Keratinocyte (primary cell): ENCODE measurements at places on chromosomes 4 and X.
A peak's percentile ranks its signal among the peaks of the same experiment; 100 is the strongest.

GRCh38 chrX:12269484-12269883 is 131.2 kb downstream of the FRMPD4 start:
- DNase-seq: no peak

DNA sequence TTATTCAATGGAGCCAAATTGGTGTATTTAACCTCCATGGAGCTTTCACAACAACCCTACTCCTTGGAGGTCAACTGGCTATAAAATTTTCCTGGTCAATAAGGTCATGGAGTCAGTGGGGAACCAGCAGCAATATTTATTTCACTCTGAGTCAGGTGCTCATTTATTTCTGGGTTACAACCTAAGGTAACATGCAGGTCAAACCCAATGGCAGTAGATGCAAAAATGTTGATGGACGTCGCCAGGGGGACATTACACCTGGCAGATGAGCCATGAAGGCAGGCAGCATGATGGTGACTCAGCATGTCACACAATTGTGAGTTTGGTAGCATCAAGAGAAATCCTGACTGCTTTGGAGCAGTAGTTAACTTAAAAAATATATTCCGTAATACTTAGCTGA is 514.1 kb downstream of the IL15 start:
- no peak for DNase-seq

DNA sequence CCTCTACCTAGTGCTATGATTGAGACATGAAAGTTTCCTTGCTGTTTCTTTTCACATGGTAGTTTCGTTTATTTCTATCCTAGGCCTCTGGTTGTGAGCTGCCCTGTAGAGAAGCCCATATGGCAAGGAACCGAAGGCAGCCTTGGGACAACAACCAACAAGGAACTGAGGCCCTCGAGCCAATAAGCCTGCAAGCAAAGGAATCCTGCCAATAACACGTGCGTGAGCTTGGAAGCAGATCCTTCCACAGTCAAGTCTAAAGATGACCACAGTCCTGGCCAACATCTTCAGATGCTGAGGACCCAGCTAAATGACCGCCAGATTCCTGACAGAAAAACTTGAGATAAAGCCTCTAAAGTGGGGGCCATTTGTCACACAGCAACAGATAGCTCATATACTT is 100.4 kb upstream of the FAM9B start:
- DNase-seq: no peak

DNA sequence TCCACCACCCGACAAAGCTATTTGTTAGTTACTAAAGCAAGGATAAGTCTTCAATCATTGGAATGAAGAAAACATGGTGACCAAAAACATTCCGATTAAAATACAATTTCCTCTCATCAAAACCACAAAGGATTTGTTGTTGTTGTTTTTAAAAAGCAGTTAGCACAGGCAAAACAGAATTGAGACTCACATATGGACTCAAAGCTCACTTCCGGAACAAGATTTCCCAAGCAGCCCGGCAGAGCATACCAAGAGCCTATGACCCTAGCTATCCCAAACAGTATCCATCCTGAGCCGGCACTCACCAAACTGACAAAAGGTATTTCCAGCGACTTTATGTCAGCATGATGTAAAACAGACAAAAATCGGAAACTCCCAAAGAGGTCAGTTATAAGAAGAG is 39.9 kb downstream of the ADGRA3 start:
- no peak for DNase-seq

DNA sequence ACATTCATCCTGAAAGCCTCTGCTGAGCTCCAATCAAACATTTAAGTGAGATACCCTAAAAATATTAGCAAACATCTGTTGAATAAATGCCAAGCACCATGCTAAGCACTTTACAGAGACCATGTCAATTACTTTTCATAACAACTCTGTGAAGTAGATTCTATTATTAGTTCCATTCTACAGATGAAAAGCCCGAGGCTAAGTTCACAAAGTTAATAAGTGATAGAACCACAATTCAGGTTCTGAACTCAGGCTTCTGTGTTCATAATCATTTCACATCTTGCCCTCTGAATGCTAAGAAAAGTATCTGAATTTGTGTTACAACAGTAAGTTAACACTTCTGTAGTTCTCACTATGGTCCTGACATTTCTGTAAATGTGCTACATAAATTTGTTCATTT is 27.4 kb downstream of the SEL1L3 start:
- DNase-seq: no peak

DNA sequence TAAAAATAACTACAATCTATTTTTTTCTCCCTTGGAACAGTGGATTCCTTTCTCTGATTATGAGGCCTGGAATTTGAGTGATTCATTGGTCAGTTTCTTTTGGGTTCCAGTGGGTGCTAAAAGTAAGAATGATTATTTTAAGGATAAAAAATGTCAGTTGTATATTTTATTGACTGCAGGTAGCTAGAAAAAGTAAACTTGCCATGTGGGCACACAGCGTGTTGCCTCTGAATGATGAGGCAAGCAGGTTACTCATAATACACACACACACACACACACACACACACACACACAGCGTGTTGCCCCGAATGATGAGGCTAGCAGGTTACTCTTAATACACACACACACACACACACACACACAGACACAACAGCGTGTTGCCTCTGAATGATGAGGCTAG is 13.8 kb downstream of the GALNT7 start:
- DNase-seq: peak; percentile 55

- DNase-seq: peak; percentile 48
Observed at GRCh38 chr4:143251779-143252178, 67.1 kb downstream of the USP38 start.

DNA sequence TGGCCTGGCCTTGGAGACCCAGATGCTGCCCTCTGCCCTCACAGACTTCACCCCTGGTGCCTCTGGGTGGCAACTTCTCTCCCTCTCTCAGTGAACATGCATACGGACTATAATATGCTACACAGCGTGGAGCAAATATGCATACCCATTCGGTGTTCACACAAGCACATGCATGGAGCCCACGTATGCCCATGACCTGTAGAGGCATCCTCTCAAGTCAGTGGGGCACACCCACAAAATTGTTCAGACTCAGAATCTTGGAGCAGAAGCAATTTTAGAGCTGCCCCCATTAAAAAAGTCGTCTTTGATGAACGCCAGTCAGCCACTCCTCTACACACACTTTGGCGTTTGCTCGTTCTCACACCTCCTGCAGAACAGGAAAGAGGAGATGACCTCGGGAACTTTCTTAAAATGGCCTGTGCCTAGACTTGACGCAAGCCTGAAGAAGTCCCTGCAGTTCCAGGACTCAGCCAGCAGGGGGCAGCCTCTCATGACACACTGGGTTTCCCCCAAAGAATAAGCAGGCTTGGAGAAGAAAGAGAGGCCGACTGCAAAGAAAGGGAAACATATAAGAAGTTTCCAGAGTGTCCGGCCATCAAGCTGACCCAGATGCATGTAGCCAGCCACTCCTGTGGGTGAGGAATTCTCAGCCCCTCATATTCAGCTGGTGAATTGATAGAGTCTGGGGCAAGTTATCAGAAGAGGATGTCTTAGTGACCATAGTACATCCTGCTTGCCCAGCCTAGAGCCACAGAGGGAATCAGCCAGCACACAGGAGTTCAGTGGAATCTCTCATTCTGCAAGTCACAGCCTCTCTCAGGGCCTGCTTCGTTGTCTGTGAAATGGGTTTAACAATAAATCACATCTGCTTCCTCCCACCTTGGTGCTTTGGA is 17.3 kb downstream of the APLN start:
- DNase-seq: no peak

GRCh38 chr4:146182443-146182842 is 6.9 kb downstream of the LSM6 start:
- no peak for DNase-seq

GRCh38 chr4:56804551-56804950 is 16.9 kb downstream of the SPINK2 start:
- peak; percentile 38 for DNase-seq

- no peak for DNase-seq
Observed at GRCh38 chr4:23934915-23935314, 45.1 kb upstream of the PPARGC1A start.
